ENCODE measurements at places on chromosomes 4 and X. TPM values are rescaled to one million over a fixed set of nuclear protein-coding genes. Genes with fewer than 3 reads are reported as not detected.

DNA sequence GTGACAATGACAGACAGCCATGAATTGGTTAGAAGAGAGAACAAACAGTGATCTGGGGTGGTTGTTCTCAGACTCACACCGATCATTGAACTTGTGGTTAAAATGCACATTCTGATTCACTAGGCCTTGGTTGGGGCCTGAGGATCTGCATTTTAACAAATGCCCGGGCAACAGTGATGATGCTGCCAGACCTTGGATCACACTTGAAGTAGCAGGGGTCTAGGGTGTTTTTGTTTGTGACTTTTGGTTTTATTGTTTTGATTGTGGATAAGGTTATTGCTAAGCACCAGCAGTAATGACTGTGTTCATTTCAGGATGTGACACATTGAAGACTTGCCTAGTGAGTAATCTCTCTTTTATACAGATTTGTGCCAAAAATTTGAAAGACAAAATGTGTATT, 36.5 kb downstream of the TXLNG start:
- DNase-seq = no peak

SSX3 gene
- not detected for total RNA-seq

GRCh38 chrX:8140986-8141744, 29.9 kb downstream of the VCX2 start:
- no peak for DNase-seq

RAB33A gene
- 31.6 TPM for total RNA-seq

- DNase-seq = no peak
These were observed 55.1 kb downstream of the DMD start for GRCh38 chrX:33156152-33156726.

DNA sequence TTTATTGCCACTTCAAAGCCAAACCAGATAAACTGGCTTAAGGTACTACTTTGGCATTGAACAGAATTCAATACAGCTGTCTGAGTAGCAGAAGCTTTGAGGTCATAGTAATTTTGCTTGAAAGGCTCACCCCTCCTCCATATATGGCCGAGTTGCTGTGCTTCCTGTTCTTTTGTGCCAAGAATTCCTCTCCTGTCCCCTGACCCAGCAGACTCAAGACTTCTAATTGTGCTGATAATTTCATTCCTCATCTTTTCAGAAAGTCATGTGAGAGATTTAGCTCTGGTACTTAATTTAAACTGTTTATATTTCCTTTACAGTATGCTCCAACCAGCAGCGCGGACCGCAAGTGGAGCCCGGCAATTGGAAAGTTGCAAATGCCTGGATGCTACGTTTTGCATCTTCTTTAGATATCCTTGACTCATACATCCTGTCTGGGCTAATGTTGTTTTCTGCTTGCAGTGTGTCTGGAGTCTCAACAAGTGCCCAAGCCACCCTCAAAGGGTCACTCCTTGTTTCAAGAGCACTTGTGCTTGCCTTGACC, 373.4 kb downstream of the PDGFC start:
- no peak for DNase-seq

DNA sequence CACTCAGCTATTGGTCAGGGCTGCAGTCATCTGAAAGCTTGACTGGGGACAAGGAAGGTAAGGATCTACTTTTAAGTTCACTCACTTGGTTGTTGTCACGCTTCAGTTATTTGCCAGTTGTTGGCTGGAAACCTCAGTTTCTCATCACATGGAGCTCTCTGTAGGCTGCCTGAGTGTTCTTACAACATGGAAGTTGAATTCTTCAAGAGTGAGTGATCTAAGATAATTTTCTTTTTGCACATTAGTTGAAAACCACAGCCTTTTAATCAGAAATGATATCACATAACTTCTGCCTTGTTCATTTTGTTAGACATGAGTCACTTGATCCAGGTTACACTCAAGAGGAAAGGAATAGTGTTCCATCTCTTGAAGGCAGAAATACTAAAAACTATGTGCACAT, 552.7 kb downstream of the RAPGEF2 start:
- no peak for DNase-seq

DNA sequence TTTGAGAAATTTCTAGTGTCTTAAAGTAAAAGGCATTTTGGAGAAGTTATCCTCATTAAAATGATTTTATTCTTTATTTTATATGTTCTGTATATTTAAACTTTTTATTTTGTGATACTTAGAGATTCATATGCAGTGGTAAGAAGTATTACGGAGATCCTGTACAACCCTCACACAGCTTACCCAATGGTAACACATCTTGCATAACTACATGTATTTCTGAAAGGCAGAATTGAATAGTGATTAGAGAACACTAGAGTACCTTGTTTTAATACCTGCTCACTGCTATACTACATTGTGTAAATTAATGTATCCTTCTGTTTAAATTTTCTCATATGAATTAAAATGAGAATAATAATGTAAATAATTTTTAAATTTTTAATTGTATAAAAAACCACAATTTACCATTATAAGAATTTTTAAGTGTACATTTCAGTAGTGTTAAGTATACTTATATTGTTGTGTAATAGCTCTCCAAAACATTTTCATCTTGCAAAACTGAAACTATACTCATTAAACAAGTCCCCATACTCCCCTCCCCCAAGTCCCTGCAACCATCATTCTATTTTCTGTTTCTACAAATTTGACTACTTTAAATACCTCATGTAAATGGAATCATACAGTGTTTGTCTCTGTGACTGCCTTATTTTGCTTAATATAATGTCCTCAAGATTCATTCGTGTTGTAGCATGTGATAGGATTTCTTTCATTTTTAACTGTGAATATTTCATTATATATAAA, 45.4 kb downstream of the INTS12 start:
- DNase-seq = no peak

H2BW2 gene
- total RNA-seq = not detected

- DNase-seq = no peak
These were observed 53.3 kb downstream of the CAMK2D start for GRCh38 chr4:113708250-113708649.

DNA sequence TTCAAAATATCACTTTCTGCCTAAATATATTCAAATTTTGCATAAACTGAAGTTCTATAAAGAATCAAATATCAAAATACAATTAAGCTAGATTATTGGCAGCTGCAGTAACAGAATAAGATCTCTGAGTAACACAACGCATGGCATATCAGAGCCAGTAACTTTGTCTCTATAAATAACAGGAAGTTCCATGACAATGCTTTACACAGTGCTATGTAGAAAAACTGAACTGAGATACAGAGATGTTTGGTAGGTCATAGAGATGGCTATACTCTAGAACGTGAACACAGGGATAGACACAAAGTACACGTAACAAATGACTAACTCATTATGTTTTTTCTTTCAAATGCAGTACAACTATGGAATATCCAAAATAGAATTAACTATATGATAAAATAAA, 18.2 kb downstream of the UBE2D3 start:
- DNase-seq = no peak
